ENCODE measurements at places on chromosomes 4 and X.

GRCh38 chrX:1274786-1275185 is 6.2 kb downstream of the CSF2RA start:
- DNase-seq = no peak

GRCh38 chr4:120198411-120198810 is 131.8 kb upstream of the MAD2L1 start:
- no peak for DNase-seq

DNA sequence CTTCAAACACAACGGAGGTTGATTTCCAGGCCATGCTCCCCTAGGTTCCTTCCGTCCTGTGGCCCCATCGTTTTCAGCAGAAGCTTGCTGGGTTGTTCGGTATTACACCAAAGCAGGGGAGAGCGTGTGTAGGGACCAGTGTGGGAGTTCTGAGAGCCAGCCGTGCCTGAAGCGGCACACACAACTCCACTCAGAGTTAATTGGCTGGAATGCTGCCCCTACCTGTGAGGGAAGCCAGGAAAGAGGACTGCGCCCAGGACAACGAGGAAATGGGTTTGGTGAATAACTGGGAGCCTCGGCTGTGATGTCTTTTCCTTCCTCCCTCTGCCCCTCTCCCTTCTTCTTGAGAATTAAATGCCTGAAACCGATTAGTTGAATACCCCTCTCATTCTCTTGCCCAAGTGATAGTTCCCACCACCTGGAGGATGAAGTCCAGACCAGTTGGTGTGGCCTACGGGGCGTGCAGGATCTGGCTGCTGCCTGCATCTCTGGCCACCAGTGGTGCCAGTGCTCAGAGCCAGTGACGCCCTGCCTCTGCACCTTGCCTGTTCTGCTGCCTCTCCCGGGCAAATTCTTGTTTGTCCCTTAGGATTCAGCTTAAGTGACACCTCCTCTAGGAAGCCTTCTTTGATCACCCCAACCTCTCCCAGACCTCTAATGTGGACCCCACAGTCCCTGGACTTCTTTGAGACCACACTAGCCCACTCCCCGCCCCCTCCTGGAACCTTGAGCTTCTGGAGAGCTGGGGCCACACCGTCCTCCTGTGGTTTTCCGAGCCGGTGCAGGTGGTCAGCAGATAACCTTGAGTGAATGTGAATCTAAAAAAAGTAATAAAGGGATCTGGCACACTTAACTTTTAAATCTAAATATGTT is 33.6 kb downstream of the TBC1D14 start:
- DNase-seq = no peak

GRCh38 chr4:113397114-113397701 is 347.8 kb downstream of the ANK2 start:
- no peak for DNase-seq

DNA sequence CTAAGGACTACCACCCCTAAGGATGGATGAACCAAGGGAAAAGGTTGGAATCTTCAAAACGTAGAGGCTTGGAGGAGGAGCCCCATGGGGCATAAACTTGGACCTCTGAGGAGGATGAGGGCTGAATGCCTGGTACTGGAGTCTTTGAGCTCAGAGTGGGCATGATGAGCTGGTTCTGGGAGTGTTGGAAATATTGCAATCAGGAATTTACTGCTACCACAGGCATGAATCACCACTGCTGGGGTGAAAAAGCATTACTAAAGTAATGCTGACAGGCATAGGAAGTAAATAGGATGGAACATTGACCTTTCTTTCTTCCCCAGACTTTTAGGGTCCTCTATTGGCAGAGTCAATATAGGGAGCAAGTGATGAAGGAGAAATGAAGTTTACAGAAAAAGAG is 105.8 kb upstream of the RPS6KA3 start:
- DNase-seq = no peak

- DNase-seq = no peak
Observed at GRCh38 chr4:83558059-83558653, 22.2 kb downstream of the GPAT3 start.

DNA sequence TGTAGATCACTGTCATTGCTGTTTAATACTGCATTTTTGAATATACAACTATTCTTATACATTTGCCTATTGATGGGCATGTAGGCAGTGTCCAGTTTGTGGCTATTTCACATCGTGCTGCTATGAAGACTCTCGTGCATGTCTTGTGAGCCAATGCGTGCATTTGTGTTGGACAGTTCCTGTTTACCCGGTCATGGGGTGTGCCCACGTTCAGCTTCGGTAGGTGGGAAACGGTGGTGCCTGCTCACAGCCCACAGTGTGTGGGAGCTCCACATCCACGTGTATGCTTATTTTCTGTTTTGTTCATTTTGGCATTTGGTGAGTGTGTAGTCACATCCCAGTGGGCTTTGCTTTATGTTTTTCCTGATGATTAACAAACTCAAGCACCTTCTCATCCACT is 19.7 kb upstream of the RNF212 start:
- DNase-seq = no peak

GRCh38 chr4:141047228-141047884 is 85.9 kb downstream of the RNF150 start:
- no peak for DNase-seq
